T-cell (primary cell): ENCODE measurements at places on chromosomes 16 and 17. TPM values are rescaled to one million over a fixed set of nuclear protein-coding genes. Genes with fewer than 3 reads are reported as not detected.

DNA sequence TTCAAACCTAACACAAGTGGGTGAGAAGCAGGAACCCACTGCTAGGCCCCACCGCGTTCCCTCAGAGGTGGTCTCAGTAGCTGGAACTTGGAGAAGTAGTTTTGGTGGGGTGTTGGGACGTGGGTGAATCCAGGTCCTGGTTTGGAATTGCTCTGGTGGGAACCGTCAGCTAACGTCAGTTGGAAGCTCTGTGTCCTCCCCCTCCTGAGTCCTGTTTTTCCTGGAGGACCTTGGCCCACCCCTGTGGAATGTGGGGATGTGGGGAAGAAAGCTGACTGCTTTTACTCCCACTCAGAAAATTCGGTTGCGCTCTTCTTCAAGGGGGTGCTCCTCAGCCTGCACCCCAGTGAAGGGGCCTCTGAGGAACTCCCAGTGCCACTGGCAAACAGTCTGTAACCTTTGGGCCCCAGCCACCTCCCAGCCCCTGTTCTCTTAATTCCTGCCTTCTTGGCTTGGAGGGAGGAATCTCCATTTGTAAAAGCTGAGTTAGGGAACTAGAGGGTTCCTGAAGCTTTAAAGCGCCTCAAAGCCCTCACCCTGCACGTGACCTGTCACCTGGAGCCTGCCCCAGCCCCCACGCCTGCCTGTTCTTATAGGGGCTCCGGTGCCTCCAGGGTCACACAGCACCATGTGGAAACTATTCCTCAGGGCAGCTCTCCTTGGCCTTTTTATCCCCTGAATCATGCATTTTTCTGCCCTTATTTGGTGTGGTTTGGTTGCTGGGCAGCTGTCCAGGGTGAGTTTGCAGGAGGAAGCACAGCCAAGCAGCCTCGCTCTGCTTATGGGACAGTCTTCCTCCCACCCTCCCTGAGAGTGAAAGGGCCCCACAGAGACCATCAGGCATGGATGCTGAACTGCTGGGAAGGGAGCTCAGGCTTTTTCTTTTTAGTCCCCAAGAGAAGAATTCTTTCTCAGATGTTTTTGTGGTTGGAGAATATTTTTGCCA lies 16.2 kb upstream of the NAGLU start:
- DNase-seq = no peak
- no peak overlapping the region for H3K27ac ChIP-seq
- no peaks in the 10 kb centered on the region for H3K27me3 ChIP-seq
- no peak overlapping the region for H3K4me3 ChIP-seq

DNA sequence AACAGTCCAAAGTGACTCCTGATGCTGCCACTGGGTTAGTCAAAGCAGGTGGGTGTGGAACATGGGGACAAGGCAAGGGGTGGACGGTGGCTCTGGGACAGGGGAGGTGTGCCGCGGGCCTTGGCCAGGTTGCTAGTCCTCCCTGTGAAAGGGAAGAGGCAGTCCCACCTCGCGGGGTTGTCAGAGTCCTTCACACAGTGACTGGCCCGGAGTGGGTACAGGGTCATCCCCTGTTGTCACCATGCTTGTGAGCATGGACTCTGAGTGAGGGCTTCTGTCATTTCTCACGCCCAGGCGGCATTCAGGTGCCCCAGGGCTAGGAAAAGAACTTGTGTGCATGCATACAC lies 3.1 kb upstream of the ZNF469 start:
- no peaks in the 10 kb centered on the region for H3K36me3 ChIP-seq
- H3K27ac ChIP-seq = no peak overlapping the region
- peaks cover 6% of the 10 kb centered on the region for H3K4me1 ChIP-seq
- H3K27me3 ChIP-seq = peaks cover 3% of the 10 kb centered on the region

TP53TG3B gene
- not detected for total RNA-seq

- H3K4me3 ChIP-seq = no peak overlapping the region
- H3K4me1 ChIP-seq = no peaks in the 10 kb centered on the region
- H3K27ac ChIP-seq = no peak overlapping the region
- H3K27me3 ChIP-seq = peaks cover 23% of the 10 kb centered on the region
Measured at GRCh38 chr17:41539071-41539492, 11.0 kb upstream of the KRT19 start.
